ENCODE measurements at places on chromosomes 2 and 18. TPM values are rescaled to one million over a fixed set of nuclear protein-coding genes. Genes with fewer than 3 reads are reported as not detected.

DNA sequence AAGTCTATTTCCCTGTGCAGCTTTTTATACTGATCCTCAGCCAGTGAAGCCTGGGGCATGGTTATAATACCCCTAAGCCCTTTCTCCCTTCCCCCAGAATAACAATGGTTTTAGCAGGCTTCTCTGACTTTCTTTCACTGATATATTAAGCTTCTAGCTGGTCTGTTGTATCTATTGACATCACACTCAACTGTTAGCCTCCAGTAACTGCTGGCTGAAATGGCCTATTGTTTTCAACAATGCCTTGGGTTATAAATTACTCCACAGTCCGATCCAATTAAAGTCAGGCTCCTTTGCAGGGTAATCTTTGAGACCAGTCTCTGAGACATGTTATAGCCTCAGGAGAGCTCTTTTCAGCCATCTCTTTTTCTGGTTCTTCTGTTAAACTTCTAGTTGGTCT, 2.9 kb upstream of the SLC9A4 start:
- no peak for DNase-seq

- DNase-seq = no peak
Observed at GRCh38 chr2:126655051-126655450, 907 bp upstream of the GYPC start.

DNA sequence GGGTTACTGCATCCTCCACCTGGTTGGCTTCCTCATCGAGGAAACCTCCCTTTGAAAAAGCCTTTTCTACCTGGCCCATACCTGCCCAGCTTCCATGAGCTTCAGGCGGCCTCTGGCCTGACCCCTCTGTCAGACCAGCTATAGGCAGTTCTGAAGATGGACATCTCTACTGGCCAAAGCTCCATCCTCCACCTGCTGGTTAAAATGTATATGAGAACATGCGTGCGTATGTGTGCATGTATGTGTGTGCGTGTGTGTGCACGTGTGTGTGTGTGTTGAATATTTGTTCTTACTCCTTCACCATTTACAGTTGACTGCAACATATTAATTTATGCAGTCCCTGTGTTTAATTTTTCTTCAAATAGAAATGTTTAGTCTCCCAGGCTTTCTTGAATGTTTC, 642.4 kb upstream of the RAB6C start:
- DNase-seq = no peak

- no peak for DNase-seq
Observed at GRCh38 chr2:11967946-11968465, 221.6 kb downstream of the LPIN1 start.

GRCh38 chr2:68340226-68341061, 20.7 kb upstream of the CNRIP1 start:
- no peak for DNase-seq

DNA sequence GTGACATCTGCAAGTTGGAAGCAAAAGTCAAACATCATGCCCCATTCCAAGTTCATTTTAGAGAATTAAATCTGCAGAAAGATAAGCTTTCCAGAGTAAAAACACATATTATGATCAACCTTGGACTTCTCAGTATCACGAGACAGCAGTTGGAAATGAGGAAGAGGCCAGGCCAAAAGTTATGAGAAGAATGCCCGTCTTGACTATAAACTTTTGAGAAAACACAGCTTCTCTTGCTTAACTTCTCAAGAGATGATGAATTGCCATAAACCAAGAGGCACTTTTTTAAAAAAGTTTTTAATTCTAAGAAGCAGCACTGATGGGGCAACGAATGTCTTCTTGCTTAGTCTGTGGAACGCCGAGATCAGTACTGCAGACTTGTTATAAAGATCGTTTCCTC, 52.6 kb upstream of the NFU1 start:
- DNase-seq = no peak

GRCh38 chr18:46362533-46362932, 258.3 kb downstream of the HAUS1 start:
- DNase-seq = no peak

KLF11 gene
- 25.7 TPM for polyA plus RNA-seq

PDIA6 gene
- 246 TPM for polyA plus RNA-seq

SERPINB12 gene
- polyA plus RNA-seq = not detected

RESP18 gene
- not detected for polyA plus RNA-seq

LYPD1 gene
- 93.8 TPM for polyA plus RNA-seq
